ENCODE measurements at places on chromosomes 4 and X.

- DNase-seq: no peak
Measured at GRCh38 chr4:10619220-10619619, 65.3 kb downstream of the CLNK start.

GRCh38 chrX:153380691-153381090 is 20.5 kb downstream of the PNMA6E start:
- no peak for DNase-seq

DNA sequence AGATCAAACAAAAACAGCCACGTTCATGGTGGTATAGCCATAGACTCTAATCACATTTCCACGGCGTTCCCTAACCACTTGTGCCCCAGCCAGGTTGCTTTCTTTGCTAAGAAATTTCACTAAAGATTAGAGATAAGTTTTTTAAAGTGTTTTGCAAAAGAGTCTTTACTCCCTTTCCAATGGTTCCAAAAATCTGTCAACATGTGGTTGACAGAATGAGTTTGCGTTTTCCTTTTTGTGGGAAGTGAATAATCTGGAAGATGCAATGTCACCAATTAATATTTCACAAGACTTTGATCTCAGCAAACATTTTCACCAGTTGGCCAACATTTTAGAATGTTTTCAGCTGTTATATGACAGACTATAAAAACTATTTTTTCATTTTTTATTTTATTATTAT is 35.3 kb downstream of the CXCL1 start:
- DNase-seq: no peak

DNA sequence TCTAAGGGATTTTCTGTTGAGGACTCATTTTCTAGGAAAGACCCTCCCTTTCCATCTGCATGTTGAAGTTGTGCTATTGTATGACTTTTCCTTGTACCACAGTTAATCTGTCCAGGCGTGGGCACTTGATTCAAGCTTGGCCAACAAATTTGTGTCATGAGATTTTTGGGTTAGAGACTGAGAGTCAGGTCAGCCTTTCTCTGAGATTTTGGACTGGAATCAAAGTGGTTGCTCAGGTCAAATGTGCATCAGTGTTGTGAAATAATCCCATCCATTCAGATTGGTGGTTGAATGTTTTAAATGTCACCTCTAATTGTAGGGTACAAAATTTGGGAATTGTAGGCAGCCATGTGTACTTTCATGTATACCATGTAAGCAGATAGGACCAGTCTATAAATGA is 545.2 kb upstream of the IGFBP7 start:
- no peak for DNase-seq

GRCh38 chr4:113815826-113816225 is 54.3 kb upstream of the CAMK2D start:
- DNase-seq: no peak

GRCh38 chr4:48445704-48446103 is 37.4 kb upstream of the SLC10A4 start:
- DNase-seq: no peak

GRCh38 chrX:11908371-11908770 is 150.3 kb downstream of the MSL3 start:
- no peak for DNase-seq

GRCh38 chr4:15482842-15483241 is 13.2 kb downstream of the CC2D2A start:
- DNase-seq: no peak

- peak; percentile 97 for DNase-seq
Measured at GRCh38 chr4:119103263-119103662, 32.4 kb upstream of the MYOZ2 start.

GRCh38 chr4:36772154-36772516 is 472.4 kb upstream of the NWD2 start:
- no peak for DNase-seq
